ENCODE measurements at places on chromosomes 16 and 17. TPM values are rescaled to one million over a fixed set of nuclear protein-coding genes. Genes with fewer than 3 reads are reported as not detected.

DNA sequence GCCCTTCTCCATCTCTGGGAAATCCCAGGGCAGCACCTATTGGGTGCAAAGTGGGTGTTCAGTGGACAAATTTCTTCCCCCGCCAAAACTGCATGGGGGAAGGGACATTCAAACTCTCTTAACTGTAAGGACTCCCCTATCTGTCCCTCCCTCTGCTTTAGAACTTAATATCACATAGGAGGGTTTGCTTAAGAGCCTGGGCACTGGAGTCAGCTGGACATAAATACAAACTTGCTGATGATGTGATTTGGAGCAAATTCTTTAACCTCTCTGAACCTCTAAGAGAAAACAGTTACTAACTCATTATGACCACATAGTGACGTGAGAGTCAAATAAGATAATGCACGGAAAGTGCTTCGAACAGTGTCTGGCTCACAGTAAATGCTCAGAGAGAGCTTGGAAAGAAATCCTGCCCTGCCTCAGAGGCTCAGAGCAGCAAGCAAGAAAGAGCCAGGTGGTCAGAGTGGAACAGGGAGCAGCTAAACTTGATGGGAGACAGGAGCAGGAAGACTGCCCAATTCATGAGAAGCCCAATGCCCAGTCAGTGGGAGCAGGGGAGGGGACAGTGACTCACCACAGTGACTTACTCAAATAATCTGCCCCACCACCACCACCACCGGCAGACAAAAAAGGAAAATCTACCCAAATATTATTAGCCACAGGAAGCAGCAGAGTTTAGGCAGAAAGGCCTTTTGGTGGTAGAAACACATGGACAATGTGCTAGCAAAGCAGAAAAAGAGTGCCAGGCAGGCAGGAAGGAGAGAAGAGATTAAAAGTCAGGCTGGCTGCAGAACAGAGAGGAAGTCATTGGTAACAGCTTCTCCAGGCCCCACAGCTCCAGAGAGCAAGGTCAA lies 23.9 kb upstream of the CCL1 start:
- H3K4me1 ChIP-seq = no peaks in the 10 kb centered on the region
- H3K27me3 ChIP-seq = peaks cover 23% of the 10 kb centered on the region
- H3K36me3 ChIP-seq = no peaks in the 10 kb centered on the region
- H3K27ac ChIP-seq = no peak overlapping the region
- no peak for DNase-seq

Gene SYCE1L
- 27.2 TPM for total RNA-seq

GRCh38 chr16:84295203-84295860 lies 654 bp downstream of the WFDC1 start:
- H3K27me3 ChIP-seq = peaks cover 42% of the 10 kb centered on the region
- H3K4me3 ChIP-seq = no peak overlapping the region
- no peak for DNase-seq
- no peak overlapping the region for H3K27ac ChIP-seq
- no peaks in the 10 kb centered on the region for H3K4me1 ChIP-seq
- H3K36me3 ChIP-seq = no peaks in the 10 kb centered on the region

Gene CDH13
- 0.07 TPM for total RNA-seq

- DNase-seq = no peak
- no peaks in the 10 kb centered on the region for H3K27me3 ChIP-seq
- peaks cover 1% of the 10 kb centered on the region for H3K36me3 ChIP-seq
These were observed 22.7 kb downstream of the CASKIN2 start for GRCh38 chr17:75492555-75493168.

GRCh38 chr16:12661656-12662172 lies 142.0 kb downstream of the CPPED1 start:
- DNase-seq = peak; percentile 79
- no peak overlapping the region for H3K27ac ChIP-seq
- H3K4me3 ChIP-seq = no peak overlapping the region
- H3K36me3 ChIP-seq = peaks cover 3% of the 10 kb centered on the region
- H3K27me3 ChIP-seq = no peaks in the 10 kb centered on the region

DNA sequence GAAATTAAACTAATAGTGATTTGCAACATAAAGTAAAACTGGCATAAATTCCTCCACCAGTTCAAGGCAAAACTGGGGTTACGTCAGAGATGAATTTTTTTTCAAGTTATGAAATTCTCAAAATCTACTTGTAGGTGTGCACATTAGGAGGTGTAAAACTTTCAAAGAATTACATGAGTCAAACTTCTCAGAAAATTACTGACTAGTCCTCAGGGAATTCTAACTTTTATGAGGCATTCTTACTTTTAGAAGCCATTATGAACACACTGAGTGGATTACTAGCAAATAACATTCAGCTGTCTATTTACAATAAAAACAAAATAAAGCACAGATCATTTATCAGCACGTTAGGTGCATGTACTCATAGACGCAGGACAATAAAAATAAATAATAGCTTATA lies 348.7 kb downstream of the CDH11 start:
- no peak overlapping the region for H3K27ac ChIP-seq
- no peak for DNase-seq
- no peaks in the 10 kb centered on the region for H3K27me3 ChIP-seq
- no peak overlapping the region for H3K4me3 ChIP-seq

- no peak overlapping the region for H3K27ac ChIP-seq
- H3K4me3 ChIP-seq = no peak overlapping the region
- DNase-seq = no peak
- no peaks in the 10 kb centered on the region for H3K36me3 ChIP-seq
These were observed 47.1 kb downstream of the LITAF start for GRCh38 chr16:11539641-11540050.

Gene IL21R
- total RNA-seq = not detected

- H3K4me1 ChIP-seq = no peaks in the 10 kb centered on the region
- H3K27me3 ChIP-seq = no peaks in the 10 kb centered on the region
- DNase-seq = no peak
- H3K36me3 ChIP-seq = peaks cover 15% of the 10 kb centered on the region
- no peak overlapping the region for H3K27ac ChIP-seq
These were observed 43.1 kb upstream of the GSG1L start for GRCh38 chr16:28106467-28107215.

DNA sequence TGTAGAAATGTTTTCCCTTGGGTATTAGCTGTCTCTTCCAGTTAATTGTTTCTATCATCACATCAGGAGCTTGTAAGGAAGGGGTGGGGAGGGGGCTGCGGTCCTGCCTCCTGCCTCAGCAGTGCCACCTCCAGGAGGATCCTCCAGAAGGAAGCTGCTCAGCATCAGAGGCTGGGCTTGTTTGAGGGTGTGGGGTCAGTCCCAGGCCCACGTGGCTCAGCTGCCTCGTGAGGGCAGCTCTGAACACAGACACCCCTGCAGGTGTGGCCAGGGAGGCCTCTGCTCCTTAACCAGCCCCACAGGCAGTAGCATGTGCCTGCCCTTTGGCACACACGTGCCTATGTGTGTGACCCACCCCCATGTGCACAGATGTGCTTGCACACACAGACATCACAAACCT lies 46.3 kb downstream of the MRM1 start:
- no peak for DNase-seq
- H3K36me3 ChIP-seq = no peaks in the 10 kb centered on the region
- H3K4me1 ChIP-seq = peaks cover under 1% of the 10 kb centered on the region

- H3K4me3 ChIP-seq = no peak overlapping the region
- peaks cover 14% of the 10 kb centered on the region for H3K4me1 ChIP-seq
- DNase-seq = no peak
- H3K27ac ChIP-seq = no peak overlapping the region
- H3K27me3 ChIP-seq = no peaks in the 10 kb centered on the region
- peaks cover 22% of the 10 kb centered on the region for H3K36me3 ChIP-seq
These were observed 56.8 kb downstream of the NQO1 start for GRCh38 chr16:69669577-69669976.

DNA sequence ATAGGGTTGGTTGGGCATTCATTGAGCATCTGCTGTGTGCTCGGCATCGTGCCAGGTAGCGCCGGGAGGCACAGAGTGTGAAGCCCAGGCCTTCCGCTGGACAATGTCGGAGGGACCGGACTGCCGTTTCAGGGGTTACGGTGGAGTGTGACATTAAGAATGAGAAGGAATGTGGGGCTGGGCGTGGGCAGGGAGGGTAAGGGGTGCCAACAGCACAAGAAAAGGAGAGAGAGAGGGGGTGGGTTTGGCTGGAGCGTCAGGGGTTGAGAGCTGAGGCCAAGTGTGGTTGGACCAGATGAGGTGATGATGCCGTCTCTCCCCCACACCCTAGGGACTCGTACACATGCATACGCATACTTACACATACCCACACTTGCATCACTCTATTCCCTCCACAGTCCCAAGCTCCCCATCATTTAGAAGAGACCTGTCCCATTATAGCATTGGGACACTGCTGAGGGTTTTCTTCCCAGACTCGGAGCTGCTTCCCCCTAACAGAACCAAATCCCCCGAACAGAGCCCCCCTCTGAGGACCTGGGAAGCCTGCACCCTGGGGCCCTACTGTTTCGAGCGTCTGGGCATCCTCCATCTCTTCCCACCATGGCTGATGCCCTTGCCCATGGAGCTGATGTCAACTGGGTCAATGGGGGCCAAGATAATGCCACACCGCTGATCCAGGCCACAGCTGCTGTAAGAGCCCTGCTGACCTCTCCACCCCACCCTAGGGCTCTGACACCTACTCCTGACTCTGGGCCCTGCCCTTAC lies 3.3 kb upstream of the KCTD11 start:
- no peak overlapping the region for H3K4me3 ChIP-seq
- peaks cover 5% of the 10 kb centered on the region for H3K27me3 ChIP-seq
- H3K27ac ChIP-seq = no peak overlapping the region
- peaks cover 22% of the 10 kb centered on the region for H3K4me1 ChIP-seq

DNA sequence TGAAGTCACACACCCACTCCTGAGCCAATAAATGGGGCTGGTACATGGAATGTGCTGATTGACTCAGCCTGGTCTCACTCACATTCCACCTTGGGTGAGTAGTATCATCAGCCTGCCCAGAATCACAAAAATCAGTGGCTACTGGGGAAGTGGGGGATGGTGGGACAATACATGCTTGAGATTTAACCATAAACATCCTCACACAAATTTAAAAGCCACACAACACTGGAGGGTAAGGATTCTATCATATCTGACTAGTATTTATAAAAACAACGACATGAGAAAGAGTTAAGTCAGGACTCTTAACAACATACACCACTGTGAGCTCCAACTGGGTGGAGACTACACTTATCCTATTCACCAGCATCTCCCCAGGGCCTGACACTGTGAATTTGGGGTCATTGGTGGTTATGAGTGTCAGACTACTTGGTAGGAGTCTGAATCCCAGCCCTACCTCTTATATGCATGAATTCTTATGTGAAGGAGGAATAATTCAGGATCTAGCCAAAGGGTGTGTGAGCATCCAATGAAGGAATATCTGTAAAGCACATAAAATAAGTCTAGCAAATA lies 26.0 kb upstream of the IRX6 start:
- no peak for DNase-seq
- H3K27me3 ChIP-seq = peaks cover 39% of the 10 kb centered on the region
- peaks cover 2% of the 10 kb centered on the region for H3K36me3 ChIP-seq

Gene FNDC8
- not detected for total RNA-seq

Gene IKZF3
- total RNA-seq = not detected

Gene RDM1
- 4.8 TPM for total RNA-seq

Gene POLR3K
- 13.9 TPM for total RNA-seq

Gene COG7
- 24.9 TPM for total RNA-seq

Gene CLEC10A
- not detected for total RNA-seq

- no peak overlapping the region for H3K27ac ChIP-seq
- H3K4me3 ChIP-seq = no peak overlapping the region
- H3K27me3 ChIP-seq = peaks cover 40% of the 10 kb centered on the region
- no peaks in the 10 kb centered on the region for H3K36me3 ChIP-seq
- DNase-seq = no peak
These were observed 51.5 kb upstream of the RCVRN start for GRCh38 chr17:9956474-9957131.

GRCh38 chr17:75272848-75273184 lies 1.8 kb upstream of the MIF4GD start:
- H3K4me3 ChIP-seq = peak overlapping the region; percentile 51
- no peaks in the 10 kb centered on the region for H3K36me3 ChIP-seq
- no peak for DNase-seq
- H3K4me1 ChIP-seq = peaks cover 11% of the 10 kb centered on the region

- peak overlapping the region; percentile 34 for H3K27ac ChIP-seq
- no peak for DNase-seq
- no peaks in the 10 kb centered on the region for H3K36me3 ChIP-seq
These were observed 79.1 kb downstream of the KSR1 start for GRCh38 chr17:27535178-27535928.

All from progenitor cell of endocrine pancreas (in vitro differentiated cells).